Camera-type eye (tissue), 1 donor: ENCODE measurements at places on chromosomes 2 and 18. TPM values are rescaled to one million over a fixed set of nuclear protein-coding genes. Genes with fewer than 3 reads are reported as not detected.

Gene C18orf63
- not detected for total RNA-seq

Gene RESP18
- not detected for total RNA-seq

Gene ABCB11
- total RNA-seq, result 0.38 TPM

Gene DCTN1
- total RNA-seq, result 129 TPM

Gene IL37
- not detected for total RNA-seq

Gene ACMSD
- total RNA-seq, result not detected

Gene EVX2
- total RNA-seq, result not detected

Gene MC4R
- 1.2 TPM for total RNA-seq

Gene PCARE
- total RNA-seq, result 57.0 TPM

Gene FAHD2B
- total RNA-seq, result 14.0 TPM

Gene CCDC150
- 5.6 TPM for total RNA-seq

Gene TTLL4
- total RNA-seq, result 78.3 TPM

Gene PAX3
- total RNA-seq, result 5.7 TPM

Gene CENPA
- total RNA-seq, result 2.4 TPM

Gene QPCT
- 12.0 TPM for total RNA-seq

Gene SULT6B1
- not detected for total RNA-seq

Gene COLEC11
- 2.7 TPM for total RNA-seq

Gene ADCYAP1
- 2.3 TPM for total RNA-seq

Gene HSBP1L1
- total RNA-seq, result 6.3 TPM

Gene THSD7B
- total RNA-seq, result 30.6 TPM

Gene RTP5
- not detected for total RNA-seq

Gene ERICH2
- not detected for total RNA-seq

Gene C18orf54
- total RNA-seq, result 11.0 TPM

Gene UGT1A10
- total RNA-seq, result not detected

Gene ARMC9
- total RNA-seq, result 63.1 TPM

Gene VSNL1
- 12.9 TPM for total RNA-seq

Gene PLEK
- 7.2 TPM for total RNA-seq

Gene RALB
- 52.9 TPM for total RNA-seq

Gene GPBAR1
- total RNA-seq, result not detected

Gene SLC66A2
- total RNA-seq, result 35.8 TPM

Gene C1GALT1C1L
- 1.3 TPM for total RNA-seq

Gene ANKRD53
- total RNA-seq, result 9.1 TPM

Gene MC5R
- 0.33 TPM for total RNA-seq

Gene AAK1
- total RNA-seq, result 59.2 TPM

Gene UPP2
- total RNA-seq, result 0.33 TPM

Gene SPR
- 4.5 TPM for total RNA-seq
